ENCODE measurements at places on chromosomes 7 and 10.

GRCh38 chr7:135109976-135110375, 37.9 kb upstream of the TMEM140 start:
- DNase-seq, result no peak

DNA sequence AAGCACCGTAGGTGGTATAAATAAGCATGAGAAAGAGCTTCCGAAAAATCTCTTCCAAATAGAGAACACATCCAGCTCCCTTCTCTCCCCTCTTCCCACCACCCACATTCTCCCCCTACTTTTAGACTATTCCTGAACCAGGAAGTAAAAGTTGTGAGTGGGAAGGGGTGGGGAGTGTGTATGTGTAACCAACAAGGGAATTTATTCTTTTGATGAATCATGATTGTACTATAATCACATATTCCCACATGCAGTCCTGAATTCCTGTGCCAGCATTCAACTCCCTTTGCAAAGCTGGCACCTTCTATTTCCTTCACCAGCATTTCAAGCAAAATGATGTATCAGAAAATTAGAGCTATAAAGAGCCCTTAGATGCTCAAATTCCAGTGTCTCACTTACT, 230.6 kb upstream of the CHRM2 start:
- no peak for DNase-seq

- no peak for DNase-seq
Observed at GRCh38 chr10:76150139-76150875, 718.9 kb downstream of the LRMDA start.

DNA sequence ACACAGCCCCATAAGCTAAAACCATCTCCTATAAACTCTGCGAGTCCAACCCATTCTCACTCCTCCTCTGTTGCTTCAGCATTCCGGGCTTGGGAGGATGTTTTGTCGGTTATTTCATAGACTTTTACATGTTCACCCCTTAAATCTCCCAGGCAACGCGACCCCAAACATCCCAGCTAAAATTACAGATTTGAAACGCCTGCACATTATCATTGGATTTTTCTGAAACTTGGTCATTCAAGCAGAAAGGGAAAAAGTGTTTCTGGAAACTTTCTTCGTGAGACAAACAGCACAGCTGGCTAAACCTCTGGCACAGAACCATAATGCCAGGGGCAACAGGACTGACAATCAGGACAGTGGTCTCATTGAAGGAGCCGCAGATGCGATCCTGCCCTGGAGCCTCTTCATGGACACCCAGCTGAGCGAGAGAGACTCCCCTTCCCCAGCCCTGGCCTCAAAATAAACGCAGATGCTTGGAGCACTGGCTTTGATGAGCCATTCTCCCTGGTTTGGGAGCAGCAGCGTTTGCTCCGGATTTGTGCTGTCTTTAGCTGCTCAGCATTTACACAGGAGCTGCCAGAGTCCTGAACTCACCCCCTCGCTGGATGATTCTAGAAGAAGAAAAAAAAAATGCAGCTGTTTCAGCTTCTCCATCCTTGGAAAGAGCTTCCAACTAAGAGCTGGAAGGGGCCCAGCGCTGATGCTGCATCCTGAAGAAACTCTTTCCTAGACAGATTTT, 30.1 kb downstream of the AFAP1L2 start:
- DNase-seq, result no peak

GRCh38 chr7:117848941-117849340, 24.3 kb downstream of the CTTNBP2 start:
- no peak for DNase-seq

- DNase-seq, result no peak
Observed at GRCh38 chr10:30059209-30060107, at the start of gene JCAD. Gene JCAD (minus strand): TSS chr10:30059586. CDS start chr10:30047812, 11,774 bp downstream.

DNA sequence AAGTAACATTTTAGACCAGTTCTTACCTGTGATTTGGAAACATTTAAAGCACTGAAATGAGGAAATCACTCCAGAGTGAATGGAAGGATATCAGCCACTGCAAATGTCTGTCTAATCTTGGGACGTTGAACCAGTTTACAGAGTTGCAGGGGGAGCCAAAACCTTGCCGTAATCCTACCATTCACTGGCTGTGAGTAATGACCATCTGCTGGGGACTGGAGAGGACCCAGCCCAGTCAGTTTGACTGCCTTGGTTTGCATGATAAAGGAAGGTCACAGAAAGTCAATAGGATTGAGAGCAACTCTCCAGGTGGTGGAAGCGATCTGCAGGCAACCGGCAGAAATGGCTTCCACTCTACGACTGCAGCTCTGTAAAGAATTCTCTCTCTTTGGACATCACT, 167.2 kb downstream of the AKR1D1 start:
- no peak for DNase-seq

DNA sequence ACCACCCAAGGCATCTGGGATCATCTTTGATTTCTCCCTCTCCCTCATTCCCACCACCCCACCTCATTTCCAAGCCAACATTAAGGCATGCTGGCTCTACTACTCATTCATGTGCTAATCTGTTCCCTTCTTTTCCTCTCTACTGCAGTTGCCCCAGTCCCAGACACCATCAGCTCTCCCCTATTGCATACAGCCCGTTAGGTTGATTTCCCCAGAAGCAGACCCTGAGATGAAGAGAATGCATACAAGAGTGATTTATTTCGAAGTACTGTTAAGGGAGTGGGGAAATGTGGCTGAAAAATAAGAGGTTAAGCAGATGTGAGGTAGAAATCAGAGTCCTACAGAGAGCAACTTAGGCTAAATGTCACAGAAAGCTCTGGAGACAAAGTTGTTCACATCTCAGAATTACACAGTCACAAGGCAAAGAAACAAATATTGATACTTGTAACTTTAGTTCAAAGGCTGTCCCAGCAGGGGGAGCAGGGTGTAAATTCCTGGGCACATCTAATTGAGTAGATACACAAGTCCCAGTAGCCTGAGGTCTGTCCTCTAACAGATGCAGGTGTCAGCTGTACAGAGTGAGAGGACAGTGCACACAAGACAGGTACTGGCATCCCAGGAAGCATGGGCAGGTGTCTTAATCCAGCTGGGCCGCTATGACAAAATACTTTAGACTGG, 20.9 kb downstream of the AKR1D1 start:
- peak; percentile 64 for DNase-seq

DNA sequence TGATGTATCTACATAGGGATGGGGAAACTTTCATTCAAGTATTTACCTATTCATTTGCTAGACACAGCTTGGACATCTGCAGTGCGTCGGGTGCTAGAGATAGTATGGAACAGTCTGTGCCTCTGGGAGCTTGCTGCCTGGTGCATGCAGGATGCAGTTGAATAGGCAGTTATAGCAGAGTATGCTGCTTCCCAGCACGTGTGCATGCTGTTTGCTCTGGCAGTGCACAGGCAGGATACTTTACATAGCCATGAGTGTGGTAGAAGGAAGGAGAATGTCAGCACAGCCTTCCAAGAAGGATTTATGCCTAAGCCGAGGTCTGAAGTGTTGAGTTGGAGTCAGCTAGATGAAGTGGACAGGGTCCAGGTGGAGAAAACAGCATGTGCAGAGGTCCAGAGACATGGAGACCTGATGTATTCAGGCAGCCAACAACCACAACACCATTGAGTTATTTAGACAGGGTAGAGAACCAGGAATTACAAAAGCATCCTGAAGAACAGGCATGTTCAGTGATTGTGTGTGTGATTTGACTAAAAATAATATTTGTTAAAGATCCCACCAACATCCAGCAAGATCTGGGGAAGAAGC, 8.1 kb downstream of the MAP3K8 start:
- no peak for DNase-seq

GRCh38 chr10:48195803-48196202, 78.7 kb downstream of the FRMPD2 start:
- no peak for DNase-seq

DNA sequence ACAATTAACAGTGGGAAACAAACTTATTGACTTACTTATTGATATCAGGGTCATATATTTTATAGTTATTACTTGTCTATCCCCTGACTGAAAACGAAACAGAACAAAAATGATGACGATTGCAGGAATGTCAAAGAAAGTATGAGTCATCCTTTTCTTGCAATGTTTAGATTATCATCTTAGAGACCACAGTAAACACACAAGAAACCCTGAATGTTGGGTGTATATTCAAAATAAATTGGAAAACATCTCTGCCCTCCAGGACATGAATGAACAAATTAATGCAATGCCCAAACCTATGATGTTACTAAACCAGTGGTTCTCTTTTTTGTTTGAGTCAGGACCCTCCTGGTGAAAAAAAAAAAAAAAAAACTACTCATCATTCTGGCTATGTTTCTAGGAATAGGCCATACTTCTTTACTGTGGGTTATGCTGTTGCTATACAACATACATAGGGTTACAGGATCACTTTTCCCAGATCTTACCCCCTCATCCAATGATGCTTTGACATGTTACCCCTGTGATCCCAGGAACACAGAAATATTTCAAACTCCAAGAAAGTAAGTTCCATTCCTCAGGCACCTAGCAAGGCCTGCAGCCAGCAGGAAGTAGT, 623.4 kb upstream of the IGFBP3 start:
- DNase-seq, result peak; percentile 10

- DNase-seq, result peak; percentile 31
Observed at GRCh38 chr10:92822060-92822634, 26.2 kb upstream of the EXOC6 start.

DNA sequence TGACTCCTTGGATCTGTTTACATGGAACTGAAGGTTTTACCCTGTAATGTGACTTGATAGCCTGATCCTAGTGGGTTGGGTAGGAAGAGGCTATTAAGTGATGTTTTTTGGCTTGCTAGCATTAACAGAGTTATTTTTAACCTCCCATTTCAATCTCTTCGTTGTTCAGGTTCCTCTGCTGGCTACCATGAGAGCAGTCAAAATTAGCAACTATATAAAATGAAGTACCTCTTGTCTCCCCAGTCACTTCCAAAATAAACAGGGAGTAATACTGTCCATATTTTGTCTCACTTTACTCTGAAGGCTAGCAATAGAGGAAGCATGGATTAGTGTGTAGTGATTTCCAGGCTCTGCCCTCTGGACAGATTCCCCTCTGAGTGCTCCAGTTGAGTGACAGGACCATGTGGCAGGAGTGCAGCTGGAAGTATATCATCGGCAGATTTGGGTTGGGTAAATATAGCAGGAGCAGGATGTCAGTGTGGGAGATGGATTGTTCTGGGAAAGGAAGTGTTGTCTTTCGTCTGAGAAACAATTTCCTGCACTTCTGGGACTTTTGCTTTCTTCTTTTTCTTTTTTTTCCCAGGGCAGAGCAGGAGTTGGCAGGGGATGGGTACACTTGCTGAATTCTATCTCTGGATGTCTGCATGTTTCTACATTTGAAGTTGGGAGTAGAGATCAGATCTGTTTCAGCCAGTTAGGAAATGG, 35.2 kb downstream of the GBF1 start:
- DNase-seq, result no peak
